ENCODE measurements at places on chromosomes 13 and 19.
A peak's percentile ranks its signal among the peaks of the same experiment; 100 is the strongest.

DNA sequence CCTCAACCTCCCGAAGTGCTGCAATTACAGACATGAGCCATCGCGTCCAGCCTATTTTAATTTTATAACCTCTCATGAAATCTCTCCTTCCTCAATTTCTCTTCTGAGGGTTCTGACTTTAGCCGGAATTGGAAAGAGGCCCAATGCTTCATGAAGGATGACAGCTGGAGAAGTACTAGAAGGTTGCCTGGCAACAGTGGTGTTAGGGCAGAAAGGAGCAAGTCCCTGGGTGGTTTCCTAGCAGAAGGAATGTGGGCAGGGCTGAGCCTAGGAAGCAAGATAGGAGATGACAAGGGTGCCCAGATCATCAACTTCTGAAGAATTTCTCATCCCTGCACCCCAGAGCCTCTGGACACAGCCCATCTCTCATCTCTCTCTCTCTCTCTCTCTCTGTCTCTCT, 25.8 kb downstream of the CACNG6 start:
- DNase-seq, result peak; percentile 3

- no peak for DNase-seq
Observed at GRCh38 chr19:20669263-20669662, 7.9 kb upstream of the ZNF626 start.

- DNase-seq, result no peak
Observed at GRCh38 chr19:8116437-8117293, 32.7 kb downstream of the FBN3 start.

- peak; percentile 78 for DNase-seq
Observed at GRCh38 chr13:30371649-30372265, 50.5 kb upstream of the UBE2L5 start.

DNA sequence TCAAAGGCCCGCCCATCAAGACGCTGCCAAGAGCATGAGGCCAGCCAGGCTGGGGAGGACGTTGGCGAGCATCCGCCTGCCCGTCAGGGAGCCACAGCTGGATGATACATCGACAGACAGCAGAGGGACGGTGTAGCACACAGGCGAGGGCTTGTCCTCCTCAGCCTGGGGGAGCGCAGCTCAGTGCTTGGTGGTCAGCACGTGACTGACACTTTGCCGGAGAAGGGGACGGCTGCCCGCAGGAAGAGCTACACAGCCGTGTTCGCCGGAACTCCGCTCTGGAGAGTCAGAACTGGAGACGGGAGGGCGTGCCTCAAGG, 34.1 kb downstream of the CSNK1G2 start:
- DNase-seq, result no peak

- no peak for DNase-seq
Observed at GRCh38 chr19:1705367-1705766, 47.9 kb upstream of the ONECUT3 start.

GRCh38 chr13:94988654-94989053, 276.3 kb upstream of the SOX21 start:
- no peak for DNase-seq

DNA sequence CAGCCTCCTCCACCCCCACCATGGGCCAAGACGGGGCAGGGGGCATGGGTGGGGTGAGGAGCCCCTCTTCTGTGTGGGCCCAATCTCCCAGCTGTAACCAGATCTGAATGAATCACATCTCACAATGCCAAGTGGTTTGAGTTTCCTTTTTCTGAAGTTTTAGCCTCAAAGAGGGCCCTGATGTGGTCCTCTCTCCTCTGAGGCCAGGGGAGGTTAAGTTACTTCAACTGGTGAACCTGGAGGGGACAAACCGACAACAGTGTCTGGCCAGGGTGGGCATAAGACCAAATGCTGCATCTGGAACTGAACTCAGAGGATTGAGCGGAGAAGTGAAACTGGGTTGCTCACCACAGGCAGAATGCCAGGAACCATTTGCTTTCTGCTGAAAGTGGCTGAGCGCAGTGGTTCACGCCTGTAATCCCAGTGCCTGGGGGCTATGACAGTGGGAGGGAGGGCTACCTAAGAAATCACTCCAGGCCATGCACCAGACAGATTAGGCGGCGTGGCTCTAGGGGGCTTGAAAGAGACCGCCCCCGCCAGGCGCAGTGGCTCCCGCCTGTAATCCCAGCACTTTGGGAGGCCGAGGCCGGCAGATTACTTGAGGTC, 15.4 kb upstream of the IRGC start:
- DNase-seq, result peak; percentile 33

- no peak for DNase-seq
Observed at GRCh38 chr13:86986448-86986847, 684.7 kb upstream of the SLITRK5 start.

GRCh38 chr13:61350341-61350740, 65.3 kb downstream of the PCDH20 start:
- DNase-seq, result no peak

- no peak for DNase-seq
Observed at GRCh38 chr13:49295244-49295643, 47.5 kb downstream of the CDADC1 start.

DNA sequence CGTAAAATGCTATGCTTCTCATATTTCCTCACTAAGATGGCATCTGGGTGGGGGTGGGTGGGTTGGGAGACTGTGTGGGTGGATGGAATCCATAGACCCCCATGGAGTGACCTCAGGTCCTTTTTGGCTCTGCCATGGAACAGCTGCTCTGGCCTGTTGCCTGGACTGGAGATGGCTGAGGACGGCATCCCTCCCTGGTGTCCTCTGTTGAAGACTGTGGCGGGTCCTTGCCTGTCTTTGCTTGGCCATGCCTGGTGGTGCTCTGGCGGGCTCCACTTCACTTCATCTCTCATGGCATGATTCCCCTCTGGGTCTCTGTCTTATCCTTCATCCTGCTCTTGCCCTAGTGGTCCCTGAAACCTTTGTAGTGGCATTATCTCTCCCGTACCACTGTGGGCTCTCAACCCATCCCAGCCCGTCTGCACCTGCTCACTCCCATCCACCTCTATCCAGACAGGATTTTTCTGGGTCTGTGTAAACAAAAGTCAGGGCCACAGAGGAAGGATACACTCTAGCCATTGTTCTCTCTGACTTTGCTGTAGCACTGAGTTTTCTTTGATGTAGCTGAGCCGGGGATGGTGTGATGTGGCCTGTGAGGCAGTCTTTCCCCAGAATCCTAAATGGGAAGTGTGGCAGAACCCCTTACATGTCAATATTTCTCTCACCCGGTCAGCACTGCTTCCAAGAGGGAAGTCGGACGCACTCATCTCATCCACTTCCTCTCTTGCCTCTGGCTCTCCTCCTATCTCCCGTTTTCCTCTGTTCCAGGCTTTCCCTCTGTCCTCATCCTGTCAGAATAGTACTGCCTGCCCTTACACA, 36.1 kb downstream of the WDFY2 start:
- DNase-seq, result no peak

GRCh38 chr19:16338470-16339360, 14.1 kb downstream of the KLF2 start:
- peak; percentile 53 for DNase-seq

GRCh38 chr13:50274181-50274580, 258.9 kb downstream of the KCNRG start:
- DNase-seq, result no peak

DNA sequence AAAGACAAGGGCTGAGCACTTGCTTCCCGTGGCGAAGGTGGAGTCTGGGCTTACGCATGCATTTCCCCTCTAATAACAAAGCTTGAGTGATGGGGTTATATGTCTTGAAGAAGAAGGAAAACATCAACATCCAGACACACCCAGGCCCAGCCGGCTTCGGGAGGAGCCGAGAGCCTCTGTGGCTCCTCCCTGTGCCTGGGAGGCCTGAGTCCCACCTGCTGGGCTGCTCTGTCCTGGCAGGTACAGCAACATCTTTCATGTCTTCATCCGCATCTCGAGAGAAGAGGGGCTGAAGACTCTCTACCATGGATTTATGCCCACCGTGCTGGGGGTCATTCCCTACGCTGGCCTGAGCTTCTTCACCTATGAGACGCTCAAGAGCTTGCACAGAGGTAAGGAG, 30.6 kb downstream of the TMEM161A start:
- DNase-seq, result no peak

GRCh38 chr19:30647891-30648720, 275.9 kb downstream of the ZNF536 start:
- DNase-seq, result no peak

GRCh38 chr13:33415822-33416221, 130.3 kb upstream of the STARD13 start:
- no peak for DNase-seq

GRCh38 chr13:24854311-24854710, 90.3 kb downstream of the RNF17 start:
- no peak for DNase-seq

- peak; percentile 70 for DNase-seq
Observed at GRCh38 chr19:47227352-47228167, 3.4 kb downstream of the BBC3 start.

DNA sequence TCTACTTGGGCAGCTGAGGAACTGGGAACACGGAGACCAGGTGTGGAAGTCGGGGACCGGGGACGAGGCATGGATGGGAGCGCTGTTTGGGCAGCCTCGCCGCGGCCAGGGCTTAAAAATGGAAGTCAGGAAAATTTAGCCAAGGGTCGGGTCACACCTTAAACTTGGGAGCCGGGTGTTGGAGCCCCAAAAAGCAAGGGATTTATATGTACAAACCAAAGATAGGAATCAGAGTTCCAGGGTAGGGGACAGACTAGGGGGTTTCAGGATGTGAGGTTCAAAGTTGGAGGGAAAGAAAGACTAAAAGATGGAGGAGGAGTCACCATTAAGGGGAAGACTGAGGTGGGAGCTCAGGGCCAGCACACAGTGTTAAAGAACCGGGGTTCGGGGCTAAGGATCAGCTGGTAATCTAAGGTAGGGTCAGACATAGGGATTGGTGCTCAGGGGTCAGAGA, 530 bp downstream of the FOXA3 start:
- no peak for DNase-seq

GRCh38 chr13:73757481-73758233, 376.5 kb downstream of the KLF12 start:
- DNase-seq, result no peak

DNA sequence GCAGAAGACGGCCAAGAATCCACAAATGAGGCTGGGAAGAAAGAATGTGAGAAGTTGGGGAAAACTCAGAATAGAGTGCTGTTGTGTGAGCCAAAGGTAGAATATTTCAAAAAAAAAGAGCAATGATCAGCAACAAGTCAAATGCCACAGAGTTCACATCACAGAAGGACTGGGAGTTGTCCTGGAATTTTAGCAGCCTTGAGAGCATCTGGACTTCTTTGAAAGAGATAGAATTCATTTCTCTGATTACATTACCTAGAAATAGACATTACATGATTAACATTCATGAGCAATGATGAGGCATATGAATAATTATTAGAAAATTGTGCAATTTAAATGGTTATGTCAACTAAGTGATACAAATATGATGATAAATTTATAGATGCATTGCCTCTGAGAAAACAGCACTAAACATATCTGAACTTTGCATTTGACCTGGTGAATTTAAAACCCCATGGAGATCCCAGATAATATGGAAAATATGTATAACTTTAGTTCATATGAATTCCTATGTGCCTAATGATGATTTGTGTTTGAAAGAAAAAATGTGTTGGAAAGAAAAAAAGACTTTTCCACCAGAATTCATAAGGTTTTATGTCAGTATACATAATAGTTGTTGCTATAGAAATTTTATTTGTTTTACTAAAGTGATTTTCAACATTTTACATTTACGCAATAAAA, 186.2 kb downstream of the POSTN start:
- DNase-seq, result no peak

DNA sequence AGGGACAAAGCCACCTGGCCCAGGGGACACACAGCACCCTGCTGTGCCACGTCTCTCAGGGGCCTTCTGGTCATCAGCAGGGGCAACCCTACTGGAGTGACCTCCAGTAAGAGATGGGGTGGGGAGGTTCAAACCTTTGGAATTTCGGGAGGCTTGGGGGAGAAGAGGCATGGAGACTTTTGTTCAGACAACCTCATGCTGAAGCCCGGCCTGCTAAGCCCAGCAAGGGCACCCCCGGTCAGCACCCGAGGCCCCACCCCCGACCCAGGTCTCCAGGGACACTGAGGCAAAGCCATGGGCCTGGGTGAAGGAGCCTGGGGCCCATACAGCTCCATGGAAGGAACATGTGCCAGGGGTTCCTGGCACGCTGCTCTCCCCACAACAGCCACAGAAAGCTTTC, 23.3 kb downstream of the ZNF787 start:
- DNase-seq, result no peak

GRCh38 chr13:40047322-40047771, 391.9 kb downstream of the COG6 start:
- DNase-seq, result no peak

DNA sequence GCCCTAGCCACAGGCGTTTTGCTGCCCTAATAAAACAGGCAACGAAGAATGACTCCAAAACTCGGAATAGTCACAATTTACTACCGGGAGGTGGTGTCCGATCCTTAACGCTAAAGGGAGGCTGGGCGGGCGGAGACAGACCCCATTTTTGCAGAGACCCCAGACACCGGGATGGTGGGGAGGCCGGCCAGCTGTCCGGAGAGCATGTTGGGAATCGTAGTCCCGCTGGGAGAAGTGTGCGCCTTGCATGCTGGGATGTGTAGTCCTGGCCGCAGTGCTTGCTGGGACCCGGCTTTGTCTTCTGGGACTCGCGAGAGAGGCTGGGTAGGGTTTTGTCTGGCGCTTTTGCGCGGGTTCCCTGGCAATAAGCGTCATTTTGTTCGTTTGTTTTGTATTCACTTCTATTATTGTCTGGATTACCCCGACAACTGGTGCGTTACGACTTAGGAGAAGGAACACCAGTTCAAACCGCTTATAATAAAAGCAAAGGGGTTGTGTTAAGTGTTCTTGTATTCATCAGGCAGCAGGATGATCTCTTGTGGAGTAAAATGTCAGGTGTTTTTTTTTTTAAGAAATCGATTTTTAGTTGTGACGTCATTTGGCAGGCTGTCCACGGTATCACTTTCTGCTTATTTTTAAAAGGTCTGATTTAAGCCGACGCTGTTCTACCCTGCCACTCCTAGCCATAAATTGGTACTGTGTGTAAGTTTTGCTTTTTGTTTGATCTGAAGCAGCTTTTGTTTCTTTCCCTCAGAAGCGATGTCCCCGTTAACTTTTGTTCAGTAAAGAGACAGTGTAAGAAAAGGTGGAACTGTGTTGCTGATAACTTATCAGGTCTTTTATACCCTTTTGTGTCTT, 676 bp upstream of the HSPH1 start:
- peak; percentile 98 for DNase-seq
